DMS 273 treated with DMSO at 0.1 percent for 48 hours (cell line): ENCODE measurements at places on chromosomes 16 and 17.

DNA sequence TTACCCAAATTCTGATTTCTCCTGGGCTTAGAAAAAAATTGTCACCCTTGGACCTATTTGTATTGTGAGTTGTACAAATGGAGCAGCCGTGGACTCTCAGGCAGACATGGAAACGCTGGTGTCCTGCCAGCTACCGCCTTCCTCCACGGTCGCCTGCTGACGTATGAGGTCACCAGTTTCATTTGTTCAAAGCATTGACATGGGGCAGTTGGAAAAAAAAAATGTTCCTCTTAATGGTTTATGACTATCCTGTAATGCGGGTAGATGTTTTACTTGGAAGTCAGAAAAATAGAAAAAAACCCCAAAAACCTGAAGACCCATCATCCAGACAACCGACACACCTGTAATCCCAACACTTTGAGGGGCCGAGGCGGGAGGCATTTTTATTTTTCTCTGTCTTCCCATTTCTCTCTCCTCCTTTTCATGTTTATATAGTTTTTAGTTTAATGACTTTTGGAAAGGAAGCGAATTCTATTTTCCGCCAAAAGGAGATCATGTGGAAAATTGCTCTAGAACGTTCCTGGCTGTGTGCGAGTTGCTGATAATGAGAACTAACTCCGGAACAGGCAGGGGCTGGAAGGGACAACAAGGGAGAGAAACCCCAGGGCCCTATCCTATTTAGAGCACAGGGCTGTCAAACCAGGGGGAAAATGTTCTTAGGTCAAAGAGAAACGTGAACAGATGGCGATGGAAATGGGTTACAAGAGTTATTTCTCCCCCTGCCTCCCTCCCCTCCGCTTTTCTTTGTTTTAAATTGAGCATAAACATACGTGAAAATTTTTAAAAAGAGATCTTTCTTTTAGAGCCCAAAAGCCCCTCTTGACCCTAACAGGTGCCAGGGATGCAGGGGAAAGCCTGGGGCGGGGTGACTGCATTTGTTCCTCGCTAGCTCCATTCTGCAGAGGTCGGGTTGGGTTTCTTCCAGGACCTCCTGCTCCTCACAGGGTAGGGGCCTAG is 13.7 kb downstream of the DNAH17 start:
- DNase-seq: no peak

DNA sequence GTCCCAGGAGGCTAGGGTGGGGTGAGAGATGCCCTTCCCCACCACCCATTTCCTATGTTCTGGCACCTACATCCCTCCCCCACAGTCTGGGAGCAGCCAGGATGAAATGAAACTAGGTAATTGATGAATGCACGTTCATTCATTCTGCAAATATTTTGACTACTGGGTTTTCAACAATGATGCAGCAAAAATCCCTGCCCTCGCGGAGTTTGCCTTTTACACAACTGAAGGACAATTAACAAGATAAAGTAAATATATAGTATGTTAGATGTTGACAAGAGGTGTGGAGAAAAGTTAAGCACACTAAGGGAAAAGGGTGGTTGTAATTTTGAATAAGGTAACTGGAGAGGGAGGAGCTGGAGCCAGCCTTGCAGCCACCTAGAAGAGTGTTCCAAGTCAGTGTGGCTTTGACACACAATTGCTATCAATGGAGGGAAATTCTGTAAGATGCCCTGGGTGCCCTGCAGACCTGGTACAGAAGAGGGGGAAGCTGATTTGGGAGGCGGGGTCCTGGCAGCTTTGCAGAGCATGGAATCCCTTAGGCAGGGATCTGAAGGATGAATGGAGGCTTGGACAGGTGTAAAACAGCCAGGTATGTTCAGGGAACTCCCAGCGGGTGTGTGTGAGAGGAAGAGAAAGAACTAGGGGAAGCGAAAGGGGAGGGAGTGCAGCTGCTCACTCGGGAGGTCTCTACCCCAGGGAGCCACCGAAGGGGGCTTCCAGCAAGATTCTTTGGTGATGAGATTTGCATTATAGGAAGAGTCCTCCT is 2.5 kb downstream of the TMEM92 start:
- no peak for DNase-seq

- no peak for DNase-seq
Observed at GRCh38 chr16:53950677-53951076, 246.7 kb downstream of the FTO start.

DNA sequence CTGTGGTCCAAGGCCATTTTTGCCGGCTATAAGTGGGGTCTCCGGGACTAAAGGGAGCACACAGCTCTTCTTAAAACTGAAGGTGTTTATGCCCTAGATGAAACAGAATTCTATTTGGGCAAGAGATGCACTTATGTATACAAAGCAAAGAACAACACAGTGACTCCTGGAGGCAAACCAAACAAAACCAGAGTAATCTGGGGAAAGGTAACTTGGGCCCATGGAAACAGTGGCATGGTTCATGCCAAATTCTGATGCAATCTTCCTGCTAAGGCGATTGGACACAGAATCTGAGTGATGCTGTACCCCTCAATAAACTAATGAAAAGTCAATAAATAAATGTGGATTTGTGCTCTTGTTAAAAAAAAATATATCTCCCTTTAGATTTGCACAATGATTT is 20.2 kb upstream of the SHISA9 start:
- no peak for DNase-seq

DNA sequence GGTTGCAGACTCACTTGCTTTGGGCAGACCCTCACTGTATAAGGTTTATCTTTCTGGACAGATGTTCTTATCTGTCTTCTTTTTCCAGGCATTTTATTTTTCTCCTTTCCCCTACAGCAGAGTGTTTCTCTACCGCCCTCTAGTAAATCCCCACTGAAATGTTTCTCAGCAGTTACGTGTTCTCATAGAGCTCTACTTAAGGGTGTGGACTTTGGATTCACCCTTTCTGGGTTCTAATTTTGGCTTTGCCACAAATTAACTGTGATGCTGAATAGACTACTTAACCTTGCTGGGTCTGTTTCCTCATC is 2.0 kb downstream of the ADAT1 start:
- no peak for DNase-seq

DNA sequence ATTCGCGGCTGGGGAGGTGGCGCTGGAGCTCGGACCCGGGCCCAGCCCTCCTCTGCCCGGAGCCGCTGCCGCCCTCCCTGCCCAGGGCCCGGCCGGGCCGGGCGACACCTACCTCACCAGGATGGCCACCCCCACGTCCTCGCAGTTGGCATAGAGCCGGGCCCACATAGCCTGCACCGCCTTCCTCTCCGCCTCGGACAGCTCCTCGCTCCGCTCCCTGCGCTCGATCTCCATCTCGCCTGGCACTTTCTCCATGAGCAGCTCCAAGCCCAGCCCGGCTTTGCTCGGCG is 276 bp downstream of the CYGB start:
- no peak for DNase-seq

DNA sequence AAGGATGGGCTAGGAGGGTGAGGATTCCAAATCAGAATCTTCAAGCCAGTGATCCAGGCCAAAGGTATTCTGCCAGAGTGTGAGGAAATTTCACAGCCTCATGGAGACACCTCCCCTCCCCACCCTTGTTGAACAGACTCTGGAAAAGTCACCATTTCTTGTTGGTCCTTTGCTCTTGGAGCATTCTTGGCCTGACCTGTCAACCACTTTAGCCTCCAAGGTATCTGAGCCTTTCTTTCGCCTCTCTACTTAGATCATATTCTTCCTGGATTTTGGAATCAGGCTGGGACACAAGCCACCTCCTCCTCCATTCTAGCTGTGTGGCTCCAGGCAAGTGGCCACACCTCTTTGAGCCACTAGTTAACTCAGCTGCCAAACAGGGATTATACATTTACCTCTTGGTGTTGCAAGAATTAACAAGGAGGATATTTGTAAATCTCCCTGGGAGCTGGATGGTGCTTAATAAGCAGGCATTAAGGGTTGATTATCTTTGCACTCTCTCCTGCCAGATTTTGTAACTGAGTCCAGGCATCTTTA is 193.5 kb downstream of the WWOX start:
- no peak for DNase-seq

GRCh38 chr16:71205482-71206131 is 24.9 kb downstream of the HYDIN start:
- DNase-seq: no peak

DNA sequence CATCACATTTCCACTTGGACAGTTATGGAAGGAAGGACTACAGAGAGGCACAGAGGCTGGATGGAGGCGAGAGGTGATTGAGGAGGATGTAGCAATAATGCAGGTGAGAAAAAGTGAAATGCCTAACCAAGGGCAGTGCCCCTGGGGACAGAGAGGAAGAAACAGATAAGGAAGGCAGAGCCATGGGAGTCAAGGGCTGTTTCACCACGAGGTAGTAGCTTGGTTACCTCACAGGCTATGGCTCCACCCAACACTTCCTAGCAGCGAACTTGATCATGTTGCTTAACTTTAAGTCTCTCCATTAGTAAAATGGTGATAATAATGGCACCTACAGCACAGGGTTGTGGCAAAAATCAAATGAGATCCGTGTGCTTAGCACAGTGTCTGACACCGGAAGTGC is 83.9 kb downstream of the YPEL2 start:
- DNase-seq: no peak

DNA sequence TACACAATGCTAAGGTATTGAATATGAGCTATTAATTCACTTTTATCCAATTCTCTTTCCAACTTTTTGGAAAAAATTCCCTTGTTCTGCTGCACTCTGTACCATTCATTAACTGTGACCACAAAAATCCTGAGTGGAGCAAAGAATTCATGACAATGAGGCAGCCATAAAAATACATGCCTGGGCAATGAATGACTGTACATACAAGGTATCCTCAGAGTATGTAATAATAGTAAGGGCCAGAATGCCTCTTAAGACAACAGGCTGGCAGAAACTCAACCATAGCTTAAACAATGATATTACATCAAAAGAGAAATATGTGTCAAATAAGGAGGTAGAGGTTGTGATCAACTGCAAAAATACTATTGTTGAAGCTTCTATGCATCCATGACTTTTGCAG is 74.7 kb upstream of the CA10 start:
- DNase-seq: no peak

DNA sequence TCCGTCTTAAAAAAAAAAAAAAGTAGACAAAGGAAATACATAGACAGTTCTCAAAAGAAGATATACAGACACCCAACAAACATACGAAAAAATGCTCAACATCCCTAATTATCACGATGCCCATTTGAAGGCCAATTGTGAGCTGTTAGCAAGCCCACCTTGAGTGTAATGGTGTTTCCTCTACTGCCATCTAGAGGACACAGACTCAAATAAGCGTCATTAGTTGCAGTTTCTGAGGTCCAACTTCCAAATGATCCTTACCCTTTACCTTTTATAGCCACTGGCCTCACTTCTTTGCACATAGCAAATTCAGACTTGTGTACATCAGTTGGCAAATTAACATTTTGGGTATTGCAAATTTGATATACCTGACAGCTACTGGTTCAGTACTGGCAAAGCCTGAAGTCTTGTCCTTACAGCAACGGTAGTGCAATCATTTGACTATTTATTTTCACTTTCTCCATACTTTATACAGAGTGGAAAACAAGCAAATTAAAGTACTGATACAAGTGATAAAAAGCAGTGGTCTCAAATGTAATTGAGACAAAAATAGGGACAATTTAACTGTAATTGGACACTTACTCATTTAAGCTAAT is 536.3 kb upstream of the EEF2KMT start:
- DNase-seq: no peak

GRCh38 chr17:29615492-29616299 is 7.0 kb downstream of the CORO6 start:
- DNase-seq: peak; percentile 49

DNA sequence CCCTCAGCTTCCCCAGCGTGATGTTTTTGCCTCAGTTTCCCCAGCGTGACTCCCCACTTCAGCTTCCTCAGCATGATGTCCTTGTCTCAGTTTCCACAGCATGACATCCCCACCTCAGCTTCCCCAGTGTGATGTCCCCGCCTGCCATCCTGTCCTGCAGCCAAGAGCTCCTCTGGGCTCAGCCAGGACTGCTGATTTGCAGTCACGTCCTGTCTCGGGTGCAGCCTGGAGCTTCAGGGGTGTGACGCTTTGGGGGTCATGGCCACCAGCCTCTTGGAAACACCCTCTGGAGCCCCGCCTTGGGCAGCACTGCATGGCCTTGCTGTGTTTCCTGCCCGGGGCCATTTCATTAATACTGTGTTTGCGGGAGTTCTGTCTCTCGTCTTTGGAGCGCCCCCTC is 16.5 kb upstream of the NUDT16L1 start:
- no peak for DNase-seq

- no peak for DNase-seq
Observed at GRCh38 chr16:52781005-52781630, 234.2 kb upstream of the TOX3 start.

DNA sequence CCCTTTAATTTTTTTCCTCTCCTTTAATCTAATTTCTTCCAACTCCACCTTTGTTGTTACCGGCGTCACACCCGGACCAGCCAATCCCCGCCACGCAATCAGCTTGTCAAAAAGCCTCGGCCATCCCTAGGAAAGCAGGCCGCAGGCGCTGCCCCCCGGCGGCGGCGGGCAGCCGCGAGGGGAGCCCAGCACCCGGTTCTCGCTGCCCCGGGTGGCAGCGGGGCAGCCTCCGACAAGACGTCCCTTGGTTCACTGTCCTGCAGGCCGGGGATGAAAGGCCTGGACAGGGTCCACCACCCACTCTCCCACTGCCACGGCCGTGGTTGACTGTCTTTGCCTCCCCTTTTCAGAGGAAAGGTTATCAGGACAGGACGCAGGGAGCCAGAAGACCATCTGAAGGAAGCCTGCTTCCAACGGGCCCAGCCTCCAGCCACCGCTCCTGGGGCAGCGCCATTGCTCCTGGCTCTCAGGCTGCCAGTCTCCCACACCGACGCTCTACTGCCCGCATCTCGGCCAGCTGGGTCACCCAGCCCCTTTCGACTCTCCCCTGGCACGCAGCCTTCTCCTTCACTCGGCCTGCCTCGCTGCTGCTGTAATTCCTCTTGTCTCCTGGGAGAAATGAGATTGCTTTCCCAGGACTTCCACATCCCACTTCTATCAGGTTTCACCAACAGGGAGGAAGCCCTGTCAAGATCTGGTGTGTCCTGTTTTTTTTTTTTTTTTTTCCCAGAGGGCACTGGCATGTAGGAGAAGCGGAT is 2.8 kb upstream of the UBTF start:
- DNase-seq: peak; percentile 89

- DNase-seq: no peak
Observed at GRCh38 chr16:72409423-72409822, 237.5 kb upstream of the PMFBP1 start.

- peak; percentile 29 for DNase-seq
Observed at GRCh38 chr16:85253084-85253941, 141.0 kb upstream of the CIBAR2 start.

DNA sequence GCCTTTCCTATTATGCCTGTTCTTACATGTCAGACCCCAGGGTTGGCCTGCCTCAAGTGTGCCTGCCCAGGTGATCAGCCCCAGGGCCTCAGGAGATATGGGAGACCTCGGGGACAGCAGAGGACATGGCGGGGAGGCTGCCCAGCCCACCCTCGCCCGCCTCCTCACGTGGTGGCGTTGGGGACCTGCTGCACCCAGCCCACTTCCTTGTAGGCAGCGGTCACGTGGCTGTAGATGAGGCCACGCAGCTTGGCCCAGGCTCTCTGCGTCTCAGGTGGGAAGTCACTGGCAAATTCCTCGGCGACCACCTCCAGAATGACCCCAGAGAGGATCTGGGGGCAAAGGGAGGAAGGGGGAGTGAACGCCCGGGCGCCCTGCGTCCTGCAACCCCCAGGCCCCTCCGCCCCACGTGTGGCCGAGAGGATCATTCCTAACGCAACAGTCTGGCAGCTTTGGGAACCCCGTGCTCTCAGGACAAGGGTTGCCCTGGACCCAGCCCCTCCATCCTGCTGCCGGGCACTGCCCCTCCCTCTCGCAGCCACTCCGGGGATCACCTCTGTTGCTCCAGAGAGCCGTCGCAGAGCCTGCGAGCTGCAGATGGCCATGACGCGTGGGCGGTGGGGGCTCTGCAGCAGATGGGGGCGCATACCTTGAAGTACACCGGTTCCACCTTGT is 6.6 kb downstream of the CYGB start:
- no peak for DNase-seq
